ENCODE measurements at places on chromosomes 5 and 9.

DNA sequence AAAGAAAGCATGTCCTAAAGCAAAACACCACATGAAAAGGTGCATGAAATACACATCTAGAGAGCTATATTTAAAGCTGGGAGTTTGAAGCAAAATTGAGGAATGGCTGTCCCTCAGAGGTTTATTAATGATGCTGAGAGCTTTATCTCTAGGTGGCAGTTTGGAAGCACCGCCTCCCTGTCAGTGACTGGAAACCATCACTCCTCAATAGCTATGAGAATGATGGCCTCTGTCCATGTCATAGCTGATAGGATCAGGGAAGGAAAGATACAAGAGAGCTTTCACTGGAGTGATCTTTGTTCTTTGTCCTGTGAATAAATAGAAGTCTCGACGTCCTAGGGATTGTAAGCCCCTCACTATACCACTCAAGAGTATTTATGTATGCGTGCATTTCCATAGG, 110.5 kb downstream of the NUDT12 start:
- no peak for DNase-seq

DNA sequence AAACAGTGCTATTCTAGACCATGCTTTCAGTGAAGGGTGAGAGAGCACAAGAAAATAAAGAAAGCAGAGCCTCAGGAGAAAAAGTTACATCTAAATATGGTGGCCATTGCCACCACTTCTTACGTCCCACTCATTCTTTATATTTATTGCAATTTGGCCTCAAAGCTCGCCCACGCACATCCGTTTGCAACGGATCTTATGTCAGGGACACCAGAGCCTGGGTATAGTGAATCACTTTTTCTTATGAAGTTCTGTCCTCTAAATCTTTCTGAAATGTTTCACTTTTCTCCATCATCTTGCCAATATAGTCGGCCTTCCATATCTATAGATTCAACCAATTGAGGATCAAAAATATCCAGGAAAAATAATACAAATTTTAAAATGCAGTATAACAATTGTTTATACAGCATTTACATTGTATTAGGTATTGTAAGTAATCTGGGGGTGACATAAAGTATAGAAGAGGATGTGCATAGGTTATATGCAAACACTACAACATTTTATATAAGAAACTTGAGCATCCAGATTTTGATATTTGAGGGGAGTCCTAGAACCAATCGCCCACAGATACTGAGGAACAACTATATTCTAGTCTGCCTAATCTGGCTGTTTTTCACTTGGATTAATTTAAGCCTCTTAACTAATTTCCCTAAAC, 35.2 kb downstream of the GOLPH3 start:
- no peak for DNase-seq

- no peak for DNase-seq
Measured at GRCh38 chr9:79929285-79929684, 357.5 kb downstream of the TLE4 start.

DNA sequence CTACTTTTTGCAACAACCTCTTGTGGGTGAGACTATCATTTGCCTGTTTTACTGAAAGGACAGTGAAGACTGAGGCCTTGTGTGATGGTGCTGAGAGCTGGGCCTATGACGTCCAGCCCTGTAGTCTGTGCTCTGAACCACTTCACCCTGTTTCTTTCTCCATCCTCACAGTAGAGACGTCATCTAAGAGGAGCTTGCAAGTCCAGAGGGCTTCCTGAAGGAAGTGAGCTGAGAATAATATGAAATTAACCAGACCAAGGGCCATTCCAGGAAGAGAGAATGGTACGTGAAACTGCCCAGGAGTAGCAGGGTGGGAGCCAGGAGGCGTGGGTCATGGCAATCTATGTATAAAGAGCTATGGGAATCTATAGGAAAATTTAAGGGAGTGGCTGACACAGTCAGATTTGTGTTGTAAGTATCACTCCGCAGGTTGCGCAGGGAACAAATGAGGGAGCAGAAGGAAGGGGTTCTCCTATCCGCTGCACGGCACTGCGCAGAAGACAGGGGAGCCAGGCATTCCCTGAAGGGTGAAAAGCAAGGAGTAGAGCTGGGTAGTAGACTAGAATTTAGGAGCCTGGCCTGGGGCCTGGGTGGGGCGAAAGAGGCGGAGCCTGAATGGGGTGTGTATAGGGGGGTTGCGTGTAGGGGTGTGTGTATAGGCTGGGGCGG, 596 bp upstream of the FGFR4 start:
- no peak for DNase-seq

DNA sequence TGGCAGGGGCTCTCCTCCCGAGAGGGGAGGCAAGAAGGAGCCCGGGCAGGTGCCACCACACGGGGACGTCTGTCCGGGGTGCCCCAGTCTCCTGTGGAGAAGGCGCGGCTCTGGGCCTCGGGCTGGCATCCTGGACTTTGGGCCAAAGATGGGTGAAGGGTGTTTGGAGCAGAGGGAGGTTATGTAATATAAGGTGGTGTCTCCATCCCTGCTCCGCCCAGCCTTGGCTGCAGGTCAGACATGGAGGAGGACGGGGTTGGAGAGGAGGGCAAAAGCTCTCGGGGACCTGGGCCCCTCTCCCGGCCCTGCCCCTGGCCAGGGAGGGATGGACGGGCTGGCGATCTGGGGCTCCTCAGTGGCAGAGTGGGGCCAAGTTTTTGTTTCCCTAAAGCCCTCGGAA, 1.2 kb upstream of the SOHLH1 start:
- DNase-seq, result no peak

DNA sequence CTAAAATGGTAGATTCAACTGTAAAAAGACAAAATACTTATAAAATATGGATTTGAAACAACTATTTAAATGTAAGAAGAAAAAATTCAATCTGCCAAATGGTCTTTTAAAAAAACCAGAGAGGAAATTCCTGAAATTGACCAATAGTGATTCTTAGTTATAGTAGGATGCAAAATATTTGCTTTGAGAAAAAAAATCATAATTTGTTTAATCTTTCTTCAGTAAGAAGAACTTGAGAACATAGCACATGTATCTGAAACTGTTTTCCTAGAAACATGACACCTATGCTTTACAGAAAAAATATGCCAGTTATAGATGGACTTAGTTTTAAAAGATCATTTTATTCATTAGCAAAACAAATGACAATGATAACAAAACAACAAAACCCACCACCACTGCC, 186.9 kb upstream of the CD180 start:
- no peak for DNase-seq

DNA sequence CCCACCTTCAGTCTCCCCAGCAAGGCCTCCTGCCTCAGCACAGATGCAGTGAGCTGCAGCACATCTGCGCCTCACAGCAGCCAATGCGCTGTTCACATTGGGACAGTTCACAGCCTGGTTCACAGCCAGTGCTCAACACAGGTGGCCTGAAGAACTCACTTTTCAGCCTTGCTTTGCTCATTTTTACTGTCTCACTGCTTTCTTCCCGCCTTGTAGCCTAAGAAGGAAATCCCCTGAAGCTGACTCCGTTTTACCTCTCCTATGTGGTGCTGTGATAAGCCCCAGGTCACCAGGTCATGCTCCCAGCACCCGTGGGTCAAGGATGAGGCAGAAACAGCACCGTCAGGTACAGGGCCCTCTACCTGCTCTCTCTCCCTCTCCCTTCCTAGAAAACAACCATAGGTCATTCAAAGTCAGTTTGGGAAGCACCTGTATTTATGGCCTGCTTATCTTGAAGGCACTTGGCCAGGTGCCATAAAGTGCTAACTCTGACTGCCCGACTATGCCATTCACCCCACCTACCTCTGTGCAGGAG, 1.1 kb downstream of the GCNT4 start:
- DNase-seq, result no peak

- no peak for DNase-seq
Measured at GRCh38 chr9:133160742-133161546, 2.8 kb downstream of the GBGT1 start.

DNA sequence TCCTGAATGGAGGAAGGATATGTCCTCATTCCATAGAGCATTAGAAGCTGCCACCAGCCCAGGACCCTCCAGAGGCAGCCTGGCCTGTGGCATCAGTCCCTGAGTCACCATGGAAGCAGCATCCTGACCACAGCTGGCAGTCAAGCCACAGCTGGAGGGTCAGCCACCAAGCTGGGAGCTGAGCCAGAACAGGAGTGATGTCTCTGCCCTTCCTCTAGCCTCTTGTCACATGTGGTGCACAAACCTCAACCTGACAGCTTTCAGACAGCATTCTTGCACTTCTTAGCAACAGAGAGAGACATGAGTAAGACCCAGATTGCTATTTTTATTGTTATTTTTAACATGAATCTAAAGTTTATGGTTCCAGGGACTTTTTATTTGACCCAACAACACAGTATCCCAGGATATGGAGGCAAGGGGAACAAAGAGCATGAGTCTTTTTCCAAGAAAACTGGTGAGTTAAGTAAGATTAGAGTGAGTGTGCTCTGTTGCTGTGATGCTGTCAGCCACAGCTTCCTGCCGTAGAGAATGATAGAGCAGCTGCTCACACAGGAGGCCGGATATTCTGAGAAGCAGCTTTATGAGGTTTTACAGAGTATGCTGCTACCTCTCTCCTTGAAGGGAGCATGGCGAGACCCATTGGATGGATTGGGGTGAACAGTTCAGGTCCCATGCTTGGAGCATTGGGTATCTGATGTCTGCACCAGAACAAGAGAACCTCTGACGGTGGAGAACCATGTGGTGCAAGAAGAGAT, 13.0 kb upstream of the CYFIP2 start:
- no peak for DNase-seq

DNA sequence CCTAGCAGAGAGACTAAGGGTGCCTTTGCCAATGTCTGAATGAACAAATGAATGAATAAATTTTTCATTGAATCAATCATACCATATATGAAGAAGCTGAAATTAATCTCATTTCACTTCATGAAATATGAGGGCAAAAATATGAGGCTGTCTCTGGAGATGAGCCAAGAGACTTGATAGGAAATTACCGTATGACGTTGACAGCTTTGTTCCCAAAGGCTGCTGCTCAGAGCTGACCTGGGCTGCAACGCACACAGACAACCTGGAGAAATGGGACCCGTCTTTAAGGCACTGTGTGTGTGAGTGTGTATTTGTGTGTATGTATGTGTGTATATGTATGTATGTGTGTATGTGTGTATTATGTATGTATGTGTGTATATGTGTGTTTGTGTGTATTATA, 226.1 kb downstream of the IRX2 start:
- DNase-seq, result no peak

GRCh38 chr9:92385001-92385400, 19.4 kb downstream of the OGN start:
- DNase-seq, result no peak

DNA sequence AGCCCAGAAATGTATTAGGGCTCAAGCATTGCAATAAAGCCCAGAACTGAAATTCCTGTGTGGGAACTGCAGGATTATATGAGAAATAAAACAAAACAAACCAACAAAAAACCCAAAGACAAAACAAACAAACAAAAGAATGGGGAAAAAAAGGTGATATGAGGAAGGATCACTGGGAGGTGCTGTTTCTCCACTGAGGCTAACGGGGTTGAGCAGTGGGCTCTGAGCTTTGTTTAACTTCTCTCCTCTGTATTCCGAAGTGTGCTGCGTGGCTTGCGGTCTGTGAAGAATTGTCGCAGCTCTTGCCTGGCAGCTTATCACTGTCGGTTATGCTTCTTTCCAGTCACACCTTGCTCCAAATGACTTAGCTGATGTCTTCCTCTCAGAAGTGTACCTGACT, 106.3 kb downstream of the TENT4A start:
- DNase-seq, result no peak
